ENCODE measurements at places on chromosomes 3 and 15. TPM values are rescaled to one million over a fixed set of nuclear protein-coding genes. Genes with fewer than 3 reads are reported as not detected.

The RFT1 gene
- 28.8 TPM for total RNA-seq

The MON1A gene
- 15.4 TPM for total RNA-seq

The HDGFL3 gene
- total RNA-seq: 48.4 TPM

The VGLL3 gene
- total RNA-seq: 0.65 TPM

The GALNT15 gene
- total RNA-seq: 0.42 TPM

The IL17RD gene
- 6.1 TPM for total RNA-seq

The THAP10 gene
- total RNA-seq: 1.7 TPM

All from airway epithelial cell (primary cell).